ENCODE measurements at places on chromosomes 4 and X. TPM values are rescaled to one million over a fixed set of nuclear protein-coding genes. Genes with fewer than 3 reads are reported as not detected.

DNA sequence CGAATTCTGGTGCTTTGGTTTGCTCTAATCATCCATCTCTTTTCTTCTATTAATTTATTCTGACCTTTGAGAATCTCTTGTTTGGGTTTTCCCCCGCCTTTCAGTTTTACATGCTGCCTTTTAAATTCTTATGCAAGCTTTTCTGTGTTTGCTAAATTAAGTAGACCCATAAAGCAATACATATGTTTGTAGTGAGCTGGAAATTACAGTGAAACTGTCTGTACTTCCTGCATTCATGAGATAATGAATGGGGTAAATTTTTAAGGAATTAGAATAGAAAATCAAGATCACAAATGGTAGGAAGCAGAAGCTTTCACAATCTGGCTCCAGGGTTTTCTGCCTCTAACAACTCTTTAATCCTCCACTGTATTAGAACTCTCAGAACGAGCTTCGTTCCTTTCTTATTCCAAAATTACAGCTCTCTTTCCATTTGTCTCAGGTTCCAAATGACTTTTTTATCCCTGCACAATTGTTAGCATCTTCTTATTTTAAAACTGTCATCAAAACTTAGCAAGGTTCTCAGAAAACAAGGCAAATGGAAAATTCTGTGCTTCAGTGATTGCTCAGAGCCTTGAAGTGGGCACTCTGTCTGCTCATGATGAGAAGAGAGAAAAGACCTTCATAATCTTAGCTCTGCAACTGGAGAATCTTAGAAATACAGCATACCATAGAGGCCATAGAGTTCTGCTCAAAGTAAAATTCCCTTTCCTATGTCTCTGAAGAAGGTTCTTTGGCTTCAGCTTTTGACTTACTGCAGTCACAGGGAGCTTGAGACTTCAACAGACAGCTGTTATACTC is 108.2 kb downstream of the EGF start:
- DNase-seq: no peak
- no peak overlapping the region for H3K27ac ChIP-seq

- no peaks in the 10 kb centered on the region for H3K27me3 ChIP-seq
- H3K4me1 ChIP-seq: no peaks in the 10 kb centered on the region
- H3K36me3 ChIP-seq: no peaks in the 10 kb centered on the region
- no peak for DNase-seq
- H3K27ac ChIP-seq: no peak overlapping the region
These were observed 15.9 kb upstream of the SEL1L3 start for GRCh38 chr4:25878676-25879075.

DNA sequence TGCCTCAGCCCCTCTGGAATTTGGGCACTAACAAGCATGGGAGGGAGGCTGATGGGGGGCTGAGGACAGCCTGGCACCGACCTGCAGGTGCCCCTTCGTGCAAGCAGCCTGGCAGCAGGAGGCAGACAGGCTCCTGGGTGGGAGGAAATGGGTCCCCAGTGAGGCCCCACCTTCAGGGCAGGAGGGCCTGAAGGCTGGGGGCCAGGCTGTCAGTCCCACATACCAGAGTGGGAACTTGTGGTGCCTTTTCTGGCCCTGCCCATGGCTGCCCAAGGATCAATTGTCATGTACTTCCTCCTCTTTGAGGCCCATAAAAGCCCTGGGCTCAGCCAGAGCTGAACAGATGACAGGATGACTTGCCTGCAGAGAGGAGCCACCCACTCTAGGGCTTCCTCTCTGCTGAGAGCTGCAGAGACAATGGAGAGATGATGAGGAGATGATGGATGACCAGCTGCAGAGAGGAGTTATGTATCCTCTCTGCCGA is 141.0 kb downstream of the PDHA2 start:
- H3K27ac ChIP-seq: no peak overlapping the region
- H3K36me3 ChIP-seq: no peaks in the 10 kb centered on the region
- DNase-seq: no peak
- no peak overlapping the region for H3K4me3 ChIP-seq
- no peaks in the 10 kb centered on the region for H3K4me1 ChIP-seq

DNA sequence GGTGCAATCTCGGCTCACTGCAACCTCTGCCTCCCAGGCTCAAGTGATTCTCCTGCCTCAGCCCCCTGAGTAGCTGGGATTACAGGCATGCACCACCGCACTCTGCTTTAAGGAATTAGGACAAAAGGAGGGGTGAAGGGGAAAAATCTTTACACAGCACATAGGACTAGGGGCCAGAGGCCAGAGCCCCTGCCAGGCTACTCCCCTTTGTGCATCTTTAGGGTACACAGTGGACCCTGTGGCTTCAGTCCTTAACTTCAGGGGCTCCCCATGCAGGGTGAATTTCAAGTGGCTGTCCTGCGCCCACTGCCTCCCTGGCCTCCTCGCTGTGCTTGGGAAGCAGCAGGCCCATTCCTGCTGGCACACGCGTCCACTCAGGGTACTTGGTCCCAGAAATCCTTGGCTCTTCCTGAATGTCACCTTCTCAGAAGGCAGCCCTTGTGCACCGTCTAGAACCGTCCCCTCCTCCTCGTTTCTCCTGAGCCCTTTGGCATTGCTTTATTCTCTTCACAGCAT is 138.9 kb upstream of the PSAPL1 start:
- H3K27me3 ChIP-seq: no peaks in the 10 kb centered on the region
- DNase-seq: no peak
- no peak overlapping the region for H3K27ac ChIP-seq
- no peak overlapping the region for H3K4me3 ChIP-seq
- no peaks in the 10 kb centered on the region for H3K36me3 ChIP-seq

SUPT20HL2 gene
- total RNA-seq: not detected

DNA sequence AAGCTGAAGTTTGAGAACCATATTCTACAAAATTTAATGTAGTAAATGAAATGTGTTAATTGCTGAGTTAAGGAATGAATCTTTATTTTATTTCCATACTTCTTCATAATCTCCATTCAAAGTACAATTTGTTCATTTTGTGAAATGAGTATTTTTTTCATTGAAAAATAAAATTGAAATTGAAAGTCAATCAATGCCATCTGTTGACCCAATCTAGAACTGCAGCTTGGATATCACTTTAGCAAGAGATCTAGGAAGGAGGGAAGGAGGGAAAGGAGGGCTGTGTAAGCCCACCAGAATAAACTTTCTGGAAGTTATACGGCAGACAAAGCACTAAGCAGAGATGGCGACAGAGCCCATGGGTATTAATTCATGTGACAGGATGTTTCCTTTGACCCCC is 128.4 kb downstream of the ZMAT1 start:
- H3K36me3 ChIP-seq: no peaks in the 10 kb centered on the region
- no peaks in the 10 kb centered on the region for H3K4me1 ChIP-seq
- DNase-seq: no peak
- H3K27me3 ChIP-seq: no peaks in the 10 kb centered on the region
- no peak overlapping the region for H3K27ac ChIP-seq
